Activated CD8-positive, alpha-beta memory T cell treated with anti-CD3 and anti-CD28 coated beads for 1 hour (primary cell): ENCODE measurements at places on chromosomes 2 and 18.

DNA sequence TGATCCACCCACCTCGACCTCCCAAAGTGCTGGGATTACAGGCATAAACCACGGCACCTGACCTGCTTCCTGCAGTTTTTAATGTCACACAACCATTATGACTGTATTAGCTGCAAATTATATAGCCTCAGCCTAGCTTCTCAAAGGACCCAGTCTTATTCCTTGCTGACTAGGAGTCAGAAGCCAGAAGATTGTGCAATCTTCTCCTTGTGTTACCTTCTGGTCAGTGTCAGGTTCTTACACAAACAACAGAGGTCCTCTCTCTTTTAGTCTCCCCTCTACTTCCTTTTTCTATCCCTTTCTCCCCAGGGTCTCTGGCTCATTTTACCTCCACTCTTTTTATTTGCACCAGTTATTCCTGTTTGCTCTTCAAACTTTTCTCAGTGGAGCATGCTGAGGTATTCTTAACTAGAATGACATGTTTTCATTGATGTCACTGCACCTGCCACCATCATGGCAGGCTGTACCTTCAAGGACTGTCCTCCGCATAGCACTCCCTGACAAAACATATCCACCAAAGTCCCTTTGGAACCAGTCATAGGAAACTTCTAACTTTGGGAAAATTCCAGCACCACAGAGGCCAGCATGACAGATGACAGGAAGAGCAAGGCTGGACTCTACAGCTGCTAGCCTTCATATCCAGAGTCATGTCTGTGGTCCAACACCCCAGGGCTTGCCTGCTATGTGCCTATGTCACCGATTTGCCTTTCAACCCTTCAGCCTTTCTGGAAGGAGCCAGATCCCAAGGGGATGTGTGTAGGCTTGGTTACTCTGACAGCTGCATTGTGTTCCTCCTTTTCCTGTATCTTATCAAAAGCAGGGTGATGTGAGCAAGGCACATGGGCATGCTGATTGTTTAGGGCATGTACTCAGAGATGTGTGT, 45.2 kb upstream of the EPC2 start:
- no peak for DNase-seq

DNA sequence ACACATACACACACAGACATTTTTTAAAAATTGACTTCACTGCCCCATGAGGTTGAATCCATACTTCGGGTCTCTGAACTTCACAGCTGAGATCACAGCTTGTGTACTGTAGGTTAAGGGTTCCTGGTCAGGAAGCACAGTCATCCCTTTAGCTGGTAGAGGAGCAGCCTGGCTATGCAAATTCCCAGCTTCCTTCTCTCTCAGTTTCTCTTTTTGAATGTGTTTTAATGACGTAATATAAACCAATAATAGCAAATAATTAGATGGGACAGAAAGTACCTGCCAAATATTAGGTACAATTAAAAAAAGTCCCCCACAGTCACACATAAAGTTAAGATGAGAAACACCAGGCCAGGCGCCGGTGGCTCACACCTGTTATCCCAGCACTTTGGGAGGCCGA, 178.7 kb downstream of the ZNF385B start:
- DNase-seq, result no peak

- DNase-seq, result no peak
Measured at GRCh38 chr2:164933671-164934189, 21.6 kb downstream of the SLC38A11 start.

- DNase-seq, result no peak
Measured at GRCh38 chr2:235923859-235924674, 244.1 kb downstream of the GBX2 start.

DNA sequence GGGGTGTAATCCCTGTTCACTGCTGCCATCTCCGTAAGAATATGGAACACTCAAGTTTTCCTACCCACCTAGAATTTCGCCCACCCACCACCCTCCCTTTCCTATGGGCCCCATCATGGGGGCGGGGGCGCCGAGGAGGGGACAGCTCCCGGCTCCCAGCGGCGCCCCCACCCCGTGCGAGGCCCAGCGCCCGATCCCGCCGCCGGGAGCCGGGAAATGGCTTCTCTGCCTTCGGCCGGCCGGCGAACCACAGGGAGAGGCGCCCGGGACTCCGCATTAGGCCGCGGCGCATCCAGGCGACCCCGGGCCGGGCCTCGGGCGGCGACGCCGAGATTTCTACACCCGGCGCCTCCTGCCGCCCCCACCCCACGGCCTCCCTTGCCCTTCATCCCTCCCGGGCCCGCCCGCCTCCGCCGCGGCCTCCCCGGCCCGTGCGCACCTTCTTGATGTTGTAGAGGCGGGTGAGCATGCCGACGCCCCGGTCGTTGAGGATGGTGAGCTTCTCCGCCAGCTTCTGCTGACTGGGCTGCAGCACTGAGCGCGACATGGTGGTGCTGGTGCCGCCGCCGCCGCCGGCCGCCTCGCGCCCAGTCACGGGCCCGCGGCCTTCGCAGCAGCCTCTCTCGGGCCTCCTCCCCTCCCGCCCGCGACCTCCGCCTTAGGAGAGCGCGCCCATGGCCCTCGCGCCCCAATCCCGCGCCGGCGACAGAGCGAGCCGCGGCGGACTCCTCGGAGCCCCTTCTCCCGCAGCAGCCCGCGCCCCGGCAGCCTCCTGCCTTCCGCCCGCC, 510 bp downstream of the NCKAP1 start:
- DNase-seq, result peak; percentile 24

DNA sequence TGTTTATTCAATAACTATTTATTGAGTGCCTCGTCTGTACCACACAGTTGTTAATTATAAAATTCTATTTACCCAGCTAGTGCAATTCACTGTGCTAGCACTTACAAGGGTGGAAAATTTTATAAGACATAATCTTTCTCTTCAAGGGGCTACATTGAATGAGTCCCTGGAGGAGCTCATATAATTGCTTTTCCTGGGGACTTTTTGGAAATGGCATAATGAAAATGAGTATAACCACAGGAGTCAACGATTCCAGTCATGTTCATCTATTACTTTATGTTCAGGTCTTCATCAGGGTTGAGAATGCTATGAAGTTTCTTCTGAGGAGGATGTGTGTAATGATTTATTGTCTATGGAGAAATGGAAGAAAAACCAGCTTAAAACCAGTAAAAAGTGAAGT, 52.9 kb upstream of the TMEM200C start:
- DNase-seq, result no peak

DNA sequence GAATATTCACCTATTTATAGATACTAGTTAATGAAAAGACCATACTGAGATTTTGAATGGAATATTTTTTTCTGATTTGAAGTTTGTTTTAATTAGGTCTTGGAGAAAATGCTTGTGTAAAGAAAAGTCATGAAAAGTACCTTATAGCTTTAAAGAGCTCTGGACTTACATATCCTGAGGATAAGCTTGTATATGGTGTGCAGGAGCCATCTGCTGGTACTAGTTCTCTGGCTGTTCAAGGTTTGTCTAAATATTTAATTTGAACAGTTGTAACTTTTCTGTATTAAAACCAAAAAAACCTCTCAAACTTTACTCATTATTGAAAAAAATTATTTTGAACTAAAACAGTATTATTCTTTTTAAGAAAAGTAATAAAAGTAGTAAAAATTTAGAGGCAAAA, 50.1 kb downstream of the UBR3 start:
- DNase-seq, result no peak

- DNase-seq, result no peak
Measured at GRCh38 chr18:44636241-44636640, 44.4 kb upstream of the SETBP1 start.

DNA sequence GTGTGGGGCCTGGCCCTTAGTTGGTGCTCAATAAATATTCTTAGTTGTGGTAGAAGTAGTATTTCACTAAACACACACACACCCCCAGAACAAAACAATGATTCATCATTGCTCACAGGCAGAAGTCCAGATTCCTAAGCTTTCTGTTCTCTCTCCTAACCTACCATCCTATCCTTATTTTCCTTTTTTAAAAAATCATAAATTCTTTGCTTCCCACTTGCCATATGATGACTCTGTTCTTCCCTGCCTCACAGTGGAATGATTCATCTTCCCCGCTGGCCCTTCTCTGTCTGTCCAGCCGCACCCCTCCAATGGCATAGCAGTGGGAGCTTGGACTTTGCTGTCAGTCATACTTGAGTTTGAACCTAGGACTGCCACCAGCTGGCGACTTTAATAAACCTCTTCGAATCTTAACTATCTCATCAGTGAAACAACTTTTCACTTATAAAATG, 5.2 kb downstream of the EML6 start:
- no peak for DNase-seq

DNA sequence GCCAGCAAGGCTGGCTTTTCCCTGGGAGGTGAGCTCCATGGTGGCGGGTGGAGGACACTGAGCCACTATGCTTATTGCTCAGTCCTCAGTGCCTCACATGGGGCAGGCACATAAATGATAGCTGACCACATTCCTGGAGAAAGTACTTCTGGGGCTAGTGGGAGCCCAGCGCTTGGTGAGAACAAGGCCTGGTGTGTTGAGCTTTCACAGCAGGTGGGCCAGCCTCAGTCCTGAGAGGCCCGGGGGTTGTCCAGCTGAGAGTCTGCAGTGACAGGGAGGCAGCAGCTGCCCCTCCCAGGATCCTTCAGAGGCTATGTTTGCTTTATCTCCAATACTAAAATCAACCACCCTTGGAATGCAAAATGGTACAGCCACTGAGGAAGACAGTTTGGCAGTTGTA, 217.7 kb downstream of the ZBTB7C start:
- no peak for DNase-seq

- DNase-seq, result no peak
Measured at GRCh38 chr2:166188084-166188483, 60.3 kb upstream of the SCN1A start.

DNA sequence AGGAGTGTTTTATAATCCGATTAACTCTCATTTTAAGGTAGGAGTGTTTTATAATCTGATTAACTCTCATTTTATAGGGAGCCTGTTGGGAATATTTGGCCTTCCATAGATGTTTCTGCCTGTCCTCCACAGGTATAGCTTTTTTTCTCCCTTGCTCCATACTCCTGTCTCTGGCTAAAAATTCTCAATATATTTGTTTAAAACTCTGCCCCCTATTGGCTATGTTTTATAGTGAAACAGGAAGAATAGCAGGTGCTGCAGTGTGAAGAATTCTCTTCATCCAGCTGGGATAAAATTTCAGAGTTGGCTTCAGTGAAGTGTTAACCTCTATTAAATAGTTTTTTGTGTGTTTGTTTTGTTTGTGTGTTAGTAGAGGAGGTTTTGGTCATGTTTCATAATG, 1046.0 kb upstream of the TMEFF2 start:
- DNase-seq, result no peak

DNA sequence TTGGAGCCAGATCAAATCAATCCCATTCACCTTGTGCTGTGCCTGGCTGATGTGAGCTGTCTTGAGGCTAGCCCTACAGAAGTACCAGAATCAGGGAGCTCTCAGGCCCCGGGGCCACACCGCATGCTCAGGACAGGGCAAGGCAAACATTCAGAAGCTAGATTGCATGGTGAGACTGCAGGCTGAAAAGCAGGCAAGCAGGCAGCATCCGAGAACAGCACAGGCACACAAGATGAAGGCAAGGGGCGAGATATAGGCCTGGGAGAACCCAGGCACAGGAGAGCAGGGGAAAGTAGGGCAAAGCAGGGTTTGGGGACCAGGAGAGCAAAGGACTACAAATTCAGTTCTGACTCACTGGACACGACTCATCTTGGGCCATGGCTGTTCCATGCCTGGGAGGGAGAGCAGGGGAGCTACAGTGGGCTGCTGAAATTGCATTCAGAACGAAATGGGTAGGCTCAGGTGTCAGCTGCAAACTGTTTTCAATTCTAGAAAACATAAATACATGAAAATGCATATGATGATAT, 59.6 kb downstream of the GALNT14 start:
- no peak for DNase-seq

DNA sequence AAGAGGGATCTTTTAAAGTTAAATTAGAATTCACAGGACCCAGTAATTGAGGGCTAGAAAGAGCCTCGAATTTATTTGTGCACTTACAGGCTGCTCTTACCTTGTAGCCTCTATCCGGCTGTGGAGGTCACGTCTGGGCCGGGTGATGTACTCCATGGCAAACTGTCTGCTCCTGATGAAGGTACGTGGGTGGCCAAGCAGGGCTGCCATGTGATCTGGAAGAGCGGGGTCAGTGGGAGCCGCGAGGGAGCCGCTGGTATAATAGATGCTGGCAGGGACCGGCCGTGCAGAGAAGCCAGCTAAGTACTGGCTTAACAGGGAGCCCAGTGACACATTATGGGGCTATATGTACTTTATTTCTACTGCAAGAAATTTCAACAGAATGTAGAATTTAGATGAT, 59.2 kb downstream of the ADI1 start:
- no peak for DNase-seq

GRCh38 chr18:45107425-45107824, 426.7 kb downstream of the SETBP1 start:
- DNase-seq, result no peak

DNA sequence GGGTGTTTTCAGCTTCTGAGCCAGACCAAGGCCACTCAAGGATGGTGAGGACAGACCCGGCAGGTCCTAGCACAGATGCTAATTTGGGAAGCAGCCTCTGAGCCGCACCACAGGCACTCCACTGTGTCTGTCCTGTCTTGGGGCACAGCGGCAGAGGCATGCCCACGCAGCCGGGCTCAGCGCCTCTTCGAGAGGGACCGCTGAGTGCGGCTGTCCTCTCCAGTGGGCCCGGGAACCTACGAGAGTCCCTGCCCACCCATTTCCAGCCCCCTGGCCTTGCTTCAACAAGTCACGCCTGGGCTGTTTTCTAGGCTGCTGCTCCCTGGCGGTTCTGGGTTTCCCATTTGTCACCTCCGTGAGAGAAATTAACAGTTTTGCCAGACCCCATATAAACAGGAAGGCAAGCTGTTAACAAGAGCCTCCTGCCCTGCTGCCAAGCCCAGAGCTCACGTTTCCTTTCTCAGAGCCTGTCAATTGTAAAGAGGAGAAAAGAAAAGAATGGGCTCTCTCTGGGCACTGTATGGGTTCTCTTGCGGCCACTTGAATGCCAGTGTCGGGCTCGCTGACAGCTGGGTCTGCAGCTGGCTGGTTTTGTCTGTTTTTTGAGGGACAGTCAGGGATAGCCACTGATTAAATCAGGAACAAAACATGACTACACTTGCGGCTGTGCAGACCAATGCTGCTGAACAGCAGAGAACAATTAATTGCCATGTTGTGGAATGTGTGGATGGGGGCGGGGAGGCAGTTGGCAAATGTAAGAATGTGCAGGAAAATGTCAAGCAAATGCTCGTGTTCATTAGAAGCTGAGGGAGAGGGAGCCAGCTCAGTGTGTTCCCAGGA, 30.6 kb downstream of the TMEM17 start:
- DNase-seq, result no peak

GRCh38 chr2:241009601-241010530, 11.4 kb downstream of the SNED1 start:
- no peak for DNase-seq

DNA sequence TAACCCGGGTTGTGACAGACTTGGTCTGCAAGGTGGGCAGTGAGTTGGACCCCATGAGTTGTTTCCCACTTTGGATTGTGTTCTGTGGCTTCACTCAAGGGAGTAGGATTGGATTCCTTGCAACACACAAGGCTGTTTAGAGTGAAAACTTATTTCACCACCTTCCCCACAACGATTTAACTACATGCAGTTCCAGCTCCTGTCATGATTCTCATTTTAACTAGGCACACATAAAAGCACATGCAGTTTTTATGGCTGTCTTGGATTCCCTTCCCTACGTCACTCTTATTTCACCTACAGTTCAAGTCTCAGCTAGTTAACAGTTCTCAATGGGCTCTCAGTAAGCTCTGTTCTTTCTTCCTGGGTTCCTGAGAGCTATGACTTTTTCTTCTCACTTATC, 15.9 kb downstream of the EFEMP1 start:
- no peak for DNase-seq
